Dermis blood vessel endothelial cell (primary cell): ENCODE measurements at places on chromosomes 1 and 21. TPM values are rescaled to one million over a fixed set of nuclear protein-coding genes. Genes with fewer than 3 reads are reported as not detected.

HES5 gene
- total RNA-seq = 0.17 TPM in 1 of 2 replicates, not detected in the other

PDE4B gene
- 156 and 222 TPM in 2 replicates for total RNA-seq

CLCNKA gene
- not detected in 2 replicates for total RNA-seq

NEGR1 gene
- total RNA-seq = under 0.01 and 1.3 TPM in 2 replicates

PTPN7 gene
- total RNA-seq = 0.09 and 0.68 TPM in 2 replicates

TAF1A gene
- 5.3 and 6.5 TPM in 2 replicates for total RNA-seq

LCE3A gene
- total RNA-seq = not detected in 2 replicates

ARMH1 gene
- total RNA-seq = not detected in 2 replicates

EFNA3 gene
- 1.9 and 2.2 TPM in 2 replicates for total RNA-seq

CD1C gene
- not detected in 2 replicates for total RNA-seq

TCP10L gene
- total RNA-seq = 0.09 and 0.68 TPM in 2 replicates

SPRR2E gene
- total RNA-seq = not detected in 2 replicates

APOBEC4 gene
- not detected in 2 replicates for total RNA-seq

ACAP3 gene
- 16.8 and 30.6 TPM in 2 replicates for total RNA-seq

VANGL2 gene
- total RNA-seq = under 0.01 and 0.05 TPM in 2 replicates

IL23R gene
- not detected in 2 replicates for total RNA-seq

MAP1LC3C gene
- total RNA-seq = not detected in 2 replicates

SH2D5 gene
- under 0.01 and 0.42 TPM in 2 replicates for total RNA-seq

SLAMF7 gene
- total RNA-seq = not detected in 2 replicates

AMY2A gene
- not detected in 2 replicates for total RNA-seq

MAGI3 gene
- 13.4 and 15.6 TPM in 2 replicates for total RNA-seq

GBP7 gene
- not detected in 2 replicates for total RNA-seq
